Stimulated activated CD4-positive, alpha-beta T cell treated with anti-CD3 and anti-CD28 coated beads, TNF-alpha, amount 100 ng/mL, for 48 hours (primary cell): ENCODE measurements at places on chromosomes 16 and 17.

DNA sequence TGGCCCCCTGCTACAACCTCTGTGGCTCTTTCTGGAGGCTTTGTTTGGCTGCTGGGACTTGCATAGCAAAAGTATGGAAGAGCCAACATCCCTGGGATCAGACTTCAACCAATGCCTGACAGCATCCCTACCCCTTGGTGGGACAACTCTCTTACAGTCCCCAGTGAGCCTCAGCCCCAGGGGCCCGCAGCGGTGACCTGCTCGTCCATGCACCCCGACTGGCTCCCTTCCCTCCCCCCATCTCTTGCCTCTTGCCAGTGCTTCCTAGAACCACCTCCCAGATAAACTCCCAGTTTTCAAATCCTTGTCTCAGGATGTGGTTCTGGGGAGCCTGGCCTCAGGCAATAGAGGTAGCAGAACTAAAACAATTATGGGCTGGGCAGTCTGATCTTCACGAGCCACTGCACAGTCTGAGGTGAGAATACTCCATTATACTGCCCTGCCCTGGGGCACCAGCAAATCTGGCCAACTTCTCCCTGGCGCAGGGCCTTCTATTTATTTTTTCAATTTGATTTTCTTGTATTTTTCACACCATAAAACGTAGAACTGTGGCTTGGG is 86.6 kb upstream of the BRD7 start:
- DNase-seq: no peak

GRCh38 chr17:33508215-33508614 is 215.1 kb upstream of the ASIC2 start:
- DNase-seq: no peak

DNA sequence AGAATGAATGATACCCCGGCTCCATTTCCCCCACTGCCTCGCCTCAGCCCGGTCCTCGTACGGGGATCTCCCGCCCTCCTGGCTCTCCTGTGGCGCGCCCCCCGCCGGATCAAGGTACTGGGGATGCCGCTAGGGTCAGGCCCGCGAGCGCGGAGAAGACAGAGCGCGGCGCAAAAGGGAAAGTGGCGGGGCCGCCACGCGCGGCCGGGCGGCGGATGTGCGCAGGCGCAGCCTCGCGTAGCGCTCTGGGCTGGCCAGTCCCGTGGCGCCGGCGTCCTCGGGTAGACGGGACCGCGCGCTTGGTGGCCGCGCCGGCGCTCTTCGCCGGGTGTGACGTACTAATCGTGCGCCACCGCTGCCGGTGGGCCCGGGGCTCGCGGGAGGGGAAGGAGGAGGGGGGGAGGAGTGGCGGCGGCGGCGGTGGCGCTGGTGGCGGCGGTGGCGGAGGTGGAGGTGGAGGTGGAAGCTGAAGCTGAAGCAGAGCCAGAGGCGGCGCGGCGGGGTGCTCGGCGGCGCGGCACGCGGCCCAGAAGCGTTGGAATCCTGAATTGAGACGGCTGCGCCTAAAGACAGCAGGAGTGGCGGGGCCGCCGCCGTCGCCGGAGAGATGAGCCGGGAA is at the start of gene SENP3:
SENP3 (plus strand) TSS at position 331 of the 619 bp plus-strand sequence. CDS start 1,158 bp downstream, outside the sequence.
- peak; percentile 79 for DNase-seq

DNA sequence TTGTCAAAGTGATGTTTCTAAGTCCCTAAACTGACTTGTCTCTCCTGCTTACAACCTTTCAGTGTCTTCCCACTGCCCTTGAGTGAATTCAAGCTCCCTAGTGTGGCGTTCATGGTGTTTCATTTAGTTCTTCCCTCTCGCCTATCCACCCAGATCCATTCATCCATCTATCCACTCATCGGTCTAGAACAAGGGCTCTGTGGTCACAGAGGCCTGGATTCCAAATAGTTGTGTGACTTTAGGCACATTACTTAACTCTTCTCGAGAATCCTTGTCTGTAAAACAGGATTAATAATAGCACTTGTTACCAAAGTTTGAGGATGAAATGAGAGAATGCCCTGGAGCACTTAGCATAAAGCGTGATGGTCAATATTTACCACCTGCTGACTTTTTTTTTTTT is 870 bp upstream of the TAC4 start:
- no peak for DNase-seq

DNA sequence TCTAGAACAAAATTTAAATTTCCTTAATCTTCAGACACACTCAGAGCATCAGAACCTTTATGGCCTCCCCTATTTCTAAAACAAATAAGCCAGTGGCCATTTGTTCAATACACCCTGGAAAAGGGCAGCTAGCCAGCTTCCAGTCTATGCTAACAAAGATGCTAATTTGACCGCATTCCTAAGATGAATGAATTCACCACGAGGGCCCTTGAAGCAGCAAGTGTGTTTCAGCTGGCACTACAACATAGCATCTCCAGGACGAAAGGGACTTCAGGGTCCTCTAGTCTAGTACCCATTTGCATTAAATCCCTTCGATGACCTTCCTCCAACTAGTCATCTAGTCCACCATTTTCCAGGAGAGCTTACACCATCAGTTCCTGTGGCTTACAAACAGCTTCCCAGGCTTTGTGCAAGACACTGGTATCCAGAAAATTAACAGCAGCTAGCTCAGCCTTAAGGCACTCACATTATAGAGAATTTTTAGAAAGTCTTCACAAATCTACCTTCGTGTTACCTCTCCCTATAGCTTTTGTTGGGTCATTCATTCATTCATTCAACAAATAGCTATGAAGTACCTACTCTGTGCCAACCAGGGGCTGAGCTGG is 10.9 kb downstream of the KRT37 start:
- DNase-seq: no peak

DNA sequence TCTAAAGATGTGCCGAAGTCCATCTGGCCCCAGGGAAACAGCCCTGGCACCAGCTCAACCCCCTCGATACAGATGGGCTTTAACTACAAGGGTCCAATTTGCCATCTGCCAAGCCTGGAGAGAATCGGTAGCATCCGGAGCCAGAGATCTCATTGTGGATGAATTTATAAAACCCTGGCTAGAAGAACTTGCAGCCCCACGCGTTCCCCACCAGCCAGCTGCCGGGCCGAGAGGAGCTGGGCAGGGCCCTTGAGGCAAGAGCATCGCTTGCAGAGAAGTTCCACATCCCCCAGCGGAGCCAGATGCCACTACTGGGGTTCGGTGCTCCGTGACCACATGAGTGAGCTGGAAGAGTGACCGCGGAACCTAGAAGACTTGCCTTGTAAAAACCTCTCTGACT is 65.3 kb upstream of the NOL11 start:
- no peak for DNase-seq

GRCh38 chr16:12268606-12269005 is 292.1 kb downstream of the SNX29 start:
- DNase-seq: no peak

GRCh38 chr16:970386-970765 is 408 bp downstream of the LMF1 start:
- DNase-seq: no peak

- DNase-seq: no peak
Observed at GRCh38 chr16:77579351-77579891, 142.9 kb upstream of the NUDT7 start.

- no peak for DNase-seq
Observed at GRCh38 chr17:327971-328370, 24.6 kb downstream of the RPH3AL start.

GRCh38 chr17:17921192-17922069 is 50.8 kb downstream of the TOM1L2 start:
- no peak for DNase-seq

GRCh38 chr17:3738562-3739295 is 15.0 kb downstream of the HASPIN start:
- peak; percentile 72 for DNase-seq

DNA sequence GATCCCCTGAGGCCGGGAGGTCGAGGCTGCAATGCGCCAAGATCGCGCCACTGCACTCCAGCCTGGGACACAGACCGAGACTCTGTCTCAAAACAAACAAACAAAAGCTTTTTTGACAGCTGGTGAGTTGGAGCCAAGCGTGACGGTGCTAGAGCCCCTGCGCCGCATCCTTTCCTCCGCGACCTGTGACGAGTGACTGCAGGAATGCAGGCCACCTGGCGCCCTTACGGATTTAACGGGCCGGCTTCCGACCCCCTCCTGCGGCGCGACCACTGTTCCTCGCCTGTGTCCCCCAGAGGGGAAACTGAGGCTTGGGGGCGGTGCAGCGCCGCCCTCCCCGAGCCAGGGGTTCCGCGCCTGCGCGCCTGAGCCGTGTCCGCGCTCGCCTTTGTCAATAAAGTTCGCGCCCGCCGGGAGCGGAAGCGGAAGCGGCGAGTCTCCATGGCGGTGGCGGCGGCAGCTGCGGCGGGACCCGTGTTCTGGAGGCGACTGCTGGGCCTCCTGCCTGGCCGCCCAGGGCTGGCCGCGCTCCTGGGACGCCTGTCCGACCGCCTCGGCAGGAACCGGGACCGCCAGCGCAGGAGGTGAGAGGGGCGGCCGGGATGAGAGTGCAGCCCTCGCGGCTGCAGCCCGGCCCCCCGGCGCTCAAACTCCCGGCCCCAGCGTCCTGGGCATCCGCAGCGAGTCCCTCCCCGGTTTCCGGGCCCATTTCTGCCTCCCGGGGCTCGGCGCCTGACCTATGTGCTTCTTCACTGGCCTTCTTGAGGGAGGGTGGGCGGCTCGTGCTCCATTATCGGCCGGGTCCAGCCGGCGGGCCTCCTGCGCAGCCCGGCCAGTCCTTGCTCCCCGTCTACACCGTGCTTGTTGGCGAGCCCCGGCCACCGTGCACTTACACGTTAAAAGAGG is at the start of gene PGS1:
PGS1 (plus strand) TSS at position 425 of the 906 bp plus-strand sequence; CDS start at position 442, 17 bp downstream.
- peak; percentile 74 for DNase-seq

- no peak for DNase-seq
Observed at GRCh38 chr17:61009663-61010062, 332.0 kb downstream of the BCAS3 start.

DNA sequence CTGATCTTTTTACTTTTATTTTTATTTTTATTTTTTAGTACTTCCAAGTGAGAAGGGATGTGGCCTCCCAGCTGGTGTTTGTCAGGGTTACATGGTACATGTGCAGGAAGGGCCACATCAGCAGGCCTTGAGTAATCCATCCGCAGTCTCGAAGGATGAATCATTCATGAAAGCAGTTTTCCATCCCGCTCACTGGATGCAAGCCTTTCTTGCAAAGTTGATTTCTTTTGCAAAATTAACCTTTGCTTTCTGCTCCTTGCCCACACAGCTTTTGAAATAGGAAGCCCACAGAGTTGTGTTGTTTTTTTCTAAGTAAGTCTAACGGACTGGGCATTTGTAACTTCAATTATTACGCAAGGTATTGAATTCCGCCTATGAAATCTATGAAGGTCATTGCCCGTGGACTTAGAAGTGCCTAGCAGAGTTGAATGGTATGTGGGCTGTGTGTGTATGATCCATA is 157.4 kb downstream of the PRKCA start:
- DNase-seq: no peak

DNA sequence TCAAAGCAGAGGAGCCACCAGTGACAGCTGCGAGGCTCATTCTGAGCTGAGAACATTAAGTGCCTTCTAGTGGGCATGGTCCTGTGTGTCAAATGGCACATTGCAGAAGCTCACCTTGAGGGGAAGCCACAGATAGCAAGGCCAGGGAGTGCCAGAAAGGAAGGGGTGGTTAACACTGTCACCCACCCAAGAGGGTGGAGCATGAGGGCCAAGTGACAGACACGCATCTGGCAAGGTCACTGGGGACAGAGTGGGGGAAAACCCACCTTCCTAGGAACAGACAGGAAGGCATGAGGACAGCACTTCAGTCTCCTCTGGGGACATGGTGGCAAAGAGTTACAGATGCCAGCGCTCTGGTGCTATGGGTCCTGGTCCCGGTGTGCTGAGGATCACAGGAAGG is 22.1 kb downstream of the NUBP1 start:
- no peak for DNase-seq

- DNase-seq: no peak
Observed at GRCh38 chr16:28181515-28181914, 30.2 kb downstream of the XPO6 start.

GRCh38 chr16:23433261-23433920 is 19.6 kb downstream of the COG7 start:
- no peak for DNase-seq

GRCh38 chr16:50024207-50024606 is 818 bp upstream of the CNEP1R1 start:
- no peak for DNase-seq

DNA sequence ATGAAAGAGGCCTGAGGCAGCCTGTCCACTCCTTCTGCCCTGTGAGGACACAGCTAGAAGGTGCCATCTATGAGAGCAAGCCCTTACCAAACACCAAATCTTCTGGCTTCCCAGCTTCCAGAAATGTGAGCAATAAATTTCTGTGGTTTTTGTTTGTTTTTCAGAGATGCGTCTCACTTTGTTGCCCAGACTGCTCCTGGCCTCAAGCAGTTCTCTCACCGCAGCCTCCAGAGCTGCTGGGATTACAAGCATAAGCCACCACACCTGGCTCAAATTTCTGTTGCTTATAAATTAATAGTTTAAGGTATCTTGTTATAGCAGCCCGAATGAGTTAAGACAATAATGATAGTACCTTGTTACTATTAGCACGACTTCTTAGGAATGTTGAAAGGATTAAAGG is 12.5 kb upstream of the SLC16A11 start:
- DNase-seq: no peak

- no peak for DNase-seq
Observed at GRCh38 chr16:81723098-81723723, 55.9 kb upstream of the PLCG2 start.

- no peak for DNase-seq
Observed at GRCh38 chr17:80793851-80794267, 197.8 kb upstream of the CHMP6 start.

- DNase-seq: no peak
Observed at GRCh38 chr16:86480444-86480843, 29.9 kb upstream of the FOXF1 start.

- no peak for DNase-seq
Observed at GRCh38 chr17:61981323-61981722, 53.5 kb upstream of the INTS2 start.

DNA sequence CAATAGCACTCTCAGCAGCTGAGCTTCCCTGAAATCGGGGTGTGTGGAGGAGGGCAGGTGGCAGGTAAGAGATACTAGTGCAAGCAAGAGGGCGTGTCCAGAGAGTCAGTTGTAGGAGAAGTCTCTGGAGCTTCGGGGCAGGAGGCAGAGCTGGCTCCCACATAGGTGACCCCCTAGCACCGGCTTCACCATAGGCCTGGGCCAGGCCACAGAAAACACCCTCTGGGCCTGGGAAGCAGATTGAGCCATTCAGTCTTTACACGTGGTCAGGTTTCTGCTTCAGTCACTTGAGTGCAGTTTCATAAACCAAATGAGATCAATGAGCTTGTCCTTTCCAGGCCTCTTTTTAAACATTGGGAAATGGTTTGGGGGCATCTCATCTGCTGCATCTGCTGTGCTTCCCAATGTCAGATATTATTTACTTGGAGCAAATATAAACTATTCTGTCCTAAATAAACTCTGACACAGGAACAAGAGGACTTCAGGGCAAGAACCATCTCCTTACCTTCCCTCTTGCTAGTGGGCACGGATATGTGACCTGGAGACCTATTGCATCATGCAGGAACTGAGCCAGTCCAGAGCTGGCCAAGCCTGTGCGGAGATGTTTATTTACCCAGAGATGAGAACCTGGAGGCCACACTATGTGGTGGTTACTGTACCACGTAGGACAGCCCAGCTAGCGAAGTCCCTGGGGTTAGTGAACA is 16.1 kb downstream of the CCR7 start:
- no peak for DNase-seq

- no peak for DNase-seq
Observed at GRCh38 chr16:77402672-77403071, 32.2 kb downstream of the ADAMTS18 start.
